ENCODE measurements at places on chromosomes 11 and 22.
A peak's percentile ranks its signal among the peaks of the same experiment; 100 is the strongest.

DNA sequence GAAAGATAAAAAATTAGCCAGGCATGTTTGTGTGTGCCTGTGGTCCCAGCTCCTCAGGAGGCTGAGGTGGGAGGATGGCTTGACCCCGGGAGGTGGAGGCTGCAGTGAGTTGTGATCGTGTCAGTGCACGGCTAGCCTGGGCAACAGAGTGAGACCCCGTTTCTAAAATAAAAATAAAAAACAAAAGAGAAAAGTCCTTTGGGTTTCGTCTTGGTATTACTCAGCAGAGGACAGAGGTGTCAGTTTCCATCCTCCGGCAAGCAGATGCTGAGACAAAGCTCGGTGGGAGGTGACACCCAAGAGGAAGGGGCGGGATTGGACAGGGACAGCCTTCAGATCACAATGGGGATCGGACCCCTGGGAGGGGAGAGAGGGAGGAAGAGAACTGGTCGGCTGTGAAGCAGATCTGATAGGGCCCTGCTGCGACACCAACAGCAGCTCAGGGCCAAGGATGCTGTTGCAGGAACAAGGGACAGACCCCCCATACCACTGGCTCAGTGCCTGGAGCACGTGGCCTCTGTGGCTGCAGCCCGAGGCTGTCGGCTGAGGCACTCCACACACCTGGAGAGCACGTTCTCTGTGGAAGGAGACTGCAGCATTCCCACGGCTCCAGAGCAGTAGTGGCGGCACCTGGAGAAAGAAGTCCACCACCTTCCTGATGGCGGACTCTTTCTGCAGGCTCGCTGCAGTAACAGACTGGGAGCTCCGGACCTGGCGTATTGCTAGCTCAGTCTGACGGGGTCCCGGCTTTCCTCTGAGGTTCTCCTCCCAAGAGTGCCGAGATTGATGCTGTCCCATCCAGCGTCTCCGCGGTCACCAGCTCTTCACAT, 5.2 kb upstream of the BID start:
- DNase-seq, result no peak
- H3K4me1 ChIP-seq, result peaks cover 10% of the 10 kb centered on the region
- H3K4me3 ChIP-seq, result no peak overlapping the region
- H3K27me3 ChIP-seq, result no peaks in the 10 kb centered on the region

DNA sequence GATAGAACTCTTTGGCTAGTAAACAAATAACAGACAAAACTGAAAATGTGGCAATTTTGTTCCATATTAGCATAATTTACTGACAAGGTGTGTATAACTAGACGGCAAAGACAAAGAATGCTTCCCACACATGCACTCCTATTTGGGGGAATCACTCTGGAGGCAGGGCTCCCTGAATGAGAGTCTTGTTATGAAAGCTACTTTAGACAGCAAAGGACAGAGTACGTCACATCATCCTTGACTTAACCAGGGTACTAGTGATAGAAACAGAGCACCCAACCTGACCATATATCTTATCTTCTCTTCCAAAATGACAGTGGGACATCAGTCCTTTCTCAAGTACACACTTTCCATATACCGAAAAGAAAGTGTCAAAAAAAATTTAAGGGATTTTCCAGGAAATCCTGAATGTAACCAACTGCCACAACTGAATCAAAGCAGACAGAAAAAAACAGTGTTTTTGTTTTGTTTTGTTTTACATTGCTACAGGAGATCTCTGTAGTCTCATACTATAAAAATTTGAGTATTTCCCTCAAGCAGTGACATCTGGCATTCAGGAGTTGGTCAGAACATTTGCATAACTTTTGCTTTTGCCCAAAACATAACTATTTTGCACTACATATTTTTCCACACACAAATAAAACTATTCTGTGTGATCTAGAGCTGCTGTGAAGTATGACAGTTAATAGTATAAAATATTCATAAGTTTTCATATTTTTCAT, 98.9 kb downstream of the ARHGAP20 start:
- H3K36me3 ChIP-seq, result peaks cover 6% of the 10 kb centered on the region
- H3K4me1 ChIP-seq, result no peaks in the 10 kb centered on the region
- H3K4me3 ChIP-seq, result no peak overlapping the region

DNA sequence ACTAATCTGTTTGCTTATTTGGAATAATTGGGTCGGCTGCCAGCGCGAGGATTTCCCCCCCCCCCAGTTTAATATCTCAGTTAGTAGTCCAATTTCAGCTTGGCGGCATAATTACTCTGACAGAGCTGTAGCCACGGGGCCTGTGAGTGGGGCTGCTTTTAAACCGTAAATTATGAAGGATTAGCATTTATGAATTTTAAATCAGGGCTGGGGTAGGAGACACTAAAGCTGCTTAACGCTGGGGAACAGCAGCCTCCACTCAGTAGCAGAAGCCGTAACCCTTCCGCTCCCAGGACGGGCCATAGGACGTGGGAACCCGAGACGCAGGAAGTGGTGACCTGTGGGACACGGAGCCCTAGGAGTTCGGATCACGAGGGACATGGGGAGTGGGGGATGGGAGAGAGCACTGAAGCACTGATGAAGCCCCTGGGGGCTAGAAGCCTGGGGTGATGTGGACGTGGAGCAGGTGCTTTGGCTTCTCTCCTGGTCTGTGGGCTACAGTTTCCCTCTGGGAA, 66.2 kb upstream of the LMO1 start:
- peaks cover 6% of the 10 kb centered on the region for H3K4me1 ChIP-seq
- H3K27ac ChIP-seq, result no peak overlapping the region
- H3K27me3 ChIP-seq, result no peaks in the 10 kb centered on the region
- H3K4me3 ChIP-seq, result no peak overlapping the region
- DNase-seq, result peak; percentile 44

GRCh38 chr11:128330203-128330602, 257.2 kb downstream of the ETS1 start:
- H3K4me1 ChIP-seq, result no peaks in the 10 kb centered on the region
- no peaks in the 10 kb centered on the region for H3K36me3 ChIP-seq
- H3K27ac ChIP-seq, result no peak overlapping the region
- DNase-seq, result no peak
- no peaks in the 10 kb centered on the region for H3K27me3 ChIP-seq

DNA sequence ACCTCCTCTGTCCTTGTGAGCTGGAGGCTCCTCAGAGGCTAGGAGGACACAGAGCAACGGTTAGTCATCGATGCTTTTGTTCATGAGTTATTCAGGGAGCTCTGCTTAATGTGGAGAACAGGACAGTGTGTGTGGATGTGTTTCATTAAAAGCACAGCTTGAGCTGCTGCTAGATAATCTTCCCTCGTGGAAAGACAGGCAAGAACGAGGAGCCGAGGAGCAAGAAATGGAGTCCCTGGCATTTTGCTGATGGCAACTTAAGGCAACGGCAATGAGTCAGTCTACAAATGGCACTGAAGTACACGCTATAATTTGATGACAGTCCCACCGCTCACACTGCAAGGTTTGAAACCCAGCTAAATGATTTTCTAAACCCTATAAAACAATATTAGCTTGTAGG, 106.2 kb downstream of the IGLL1 start:
- no peaks in the 10 kb centered on the region for H3K36me3 ChIP-seq
- H3K4me1 ChIP-seq, result no peaks in the 10 kb centered on the region
- no peaks in the 10 kb centered on the region for H3K27me3 ChIP-seq
- no peak overlapping the region for H3K4me3 ChIP-seq

GRCh38 chr22:43213051-43213450, 26.1 kb upstream of the TTLL12 start:
- DNase-seq, result no peak
- no peaks in the 10 kb centered on the region for H3K36me3 ChIP-seq
- no peaks in the 10 kb centered on the region for H3K4me1 ChIP-seq
- no peak overlapping the region for H3K4me3 ChIP-seq
- no peak overlapping the region for H3K27ac ChIP-seq

DNA sequence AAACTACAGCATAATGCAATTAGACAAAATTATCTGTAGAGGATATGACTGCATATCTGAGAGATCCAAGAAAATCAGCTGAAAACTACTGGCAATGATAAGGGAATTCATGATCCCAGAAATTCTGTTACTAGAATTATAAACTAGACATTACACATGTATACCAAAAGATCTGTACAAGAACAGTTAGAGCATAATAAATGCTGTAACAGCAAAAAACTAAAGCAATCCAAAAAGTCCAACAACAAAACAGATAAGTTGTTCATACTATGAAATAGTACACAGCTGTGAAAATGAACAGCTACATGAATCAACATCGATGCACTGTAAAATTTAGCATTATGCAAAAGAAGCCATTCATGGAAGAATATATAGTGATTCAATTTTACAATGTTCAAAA, 6.0 kb downstream of the ZNF214 start:
- no peak overlapping the region for H3K4me3 ChIP-seq
- no peaks in the 10 kb centered on the region for H3K4me1 ChIP-seq
- H3K36me3 ChIP-seq, result no peaks in the 10 kb centered on the region
- H3K27ac ChIP-seq, result no peak overlapping the region
- DNase-seq, result no peak

GRCh38 chr11:119599864-119600541, 129.0 kb downstream of the NECTIN1 start:
- no peaks in the 10 kb centered on the region for H3K4me1 ChIP-seq
- H3K4me3 ChIP-seq, result no peak overlapping the region
- no peaks in the 10 kb centered on the region for H3K36me3 ChIP-seq
- no peak overlapping the region for H3K27ac ChIP-seq
- no peak for DNase-seq

- H3K27ac ChIP-seq, result no peak overlapping the region
- no peaks in the 10 kb centered on the region for H3K27me3 ChIP-seq
- no peak overlapping the region for H3K4me3 ChIP-seq
- no peak for DNase-seq
- H3K4me1 ChIP-seq, result no peaks in the 10 kb centered on the region
Measured at GRCh38 chr22:40583053-40583741, 53.3 kb downstream of the MRTFA start.

GRCh38 chr11:44191322-44192016, 96.0 kb downstream of the EXT2 start:
- DNase-seq, result no peak
- no peaks in the 10 kb centered on the region for H3K36me3 ChIP-seq
- no peaks in the 10 kb centered on the region for H3K27me3 ChIP-seq
- no peak overlapping the region for H3K4me3 ChIP-seq
- H3K27ac ChIP-seq, result no peak overlapping the region

DNA sequence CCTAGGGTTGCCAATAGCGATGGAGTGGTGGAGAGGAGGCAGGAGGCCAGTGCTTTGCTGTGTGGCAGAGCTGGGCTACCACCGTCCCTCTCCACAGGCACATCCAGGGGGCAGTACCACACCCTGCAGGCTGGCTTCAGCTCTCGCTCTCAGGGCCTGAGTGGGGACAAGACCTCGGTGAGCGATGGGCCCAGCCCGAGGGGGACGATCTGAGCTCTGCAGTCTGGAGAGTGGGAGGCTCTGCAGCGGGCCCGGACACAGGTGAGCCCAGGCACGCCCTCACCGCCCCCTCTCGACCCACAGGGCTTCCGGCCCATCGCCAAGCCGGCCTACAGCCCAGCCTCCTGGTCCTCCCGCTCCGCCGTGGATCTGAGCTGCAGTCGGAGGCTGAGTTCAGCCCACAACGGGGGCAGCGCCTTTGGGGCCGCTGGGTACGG, 2.5 kb downstream of the PKP3 start:
- H3K36me3 ChIP-seq, result no peaks in the 10 kb centered on the region
- H3K27me3 ChIP-seq, result no peaks in the 10 kb centered on the region
- peak overlapping the region; percentile 60 for H3K4me3 ChIP-seq

DNA sequence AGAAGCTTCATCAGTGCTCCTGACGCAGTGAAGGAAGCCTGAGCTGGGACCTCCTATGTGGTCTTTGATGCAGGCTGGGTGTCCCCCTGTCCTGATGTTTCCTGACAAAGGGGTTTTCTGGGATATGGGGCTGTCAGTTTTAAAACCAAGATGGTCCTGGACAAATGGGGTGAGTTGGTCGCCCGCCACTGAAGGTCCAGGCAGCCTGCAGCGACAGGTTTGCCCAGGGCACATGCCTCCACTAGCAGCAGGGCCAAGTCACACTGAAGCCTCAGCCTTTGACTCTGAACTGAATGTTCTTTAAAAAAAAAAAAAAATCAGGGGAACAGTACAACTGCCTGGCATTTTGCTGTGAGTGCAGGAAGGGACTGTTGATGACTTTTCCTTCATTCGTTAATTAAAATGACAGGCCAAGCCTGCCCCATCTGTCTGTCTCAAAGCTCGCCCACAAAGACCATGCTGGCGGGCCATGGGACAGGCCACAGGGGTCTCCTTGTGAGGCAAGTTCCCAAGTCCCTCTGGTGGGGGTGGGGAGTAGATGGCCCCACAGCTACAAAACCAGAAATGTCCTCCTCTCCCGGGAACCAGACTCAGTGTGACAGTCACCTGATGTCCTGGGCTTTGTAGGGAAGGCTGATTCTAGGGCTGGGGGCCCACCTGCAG, 274.8 kb downstream of the CTTN start:
- no peaks in the 10 kb centered on the region for H3K36me3 ChIP-seq
- no peak overlapping the region for H3K4me3 ChIP-seq
- no peak overlapping the region for H3K27ac ChIP-seq
- peaks cover 1% of the 10 kb centered on the region for H3K27me3 ChIP-seq
- no peak for DNase-seq
- H3K4me1 ChIP-seq, result no peaks in the 10 kb centered on the region

DNA sequence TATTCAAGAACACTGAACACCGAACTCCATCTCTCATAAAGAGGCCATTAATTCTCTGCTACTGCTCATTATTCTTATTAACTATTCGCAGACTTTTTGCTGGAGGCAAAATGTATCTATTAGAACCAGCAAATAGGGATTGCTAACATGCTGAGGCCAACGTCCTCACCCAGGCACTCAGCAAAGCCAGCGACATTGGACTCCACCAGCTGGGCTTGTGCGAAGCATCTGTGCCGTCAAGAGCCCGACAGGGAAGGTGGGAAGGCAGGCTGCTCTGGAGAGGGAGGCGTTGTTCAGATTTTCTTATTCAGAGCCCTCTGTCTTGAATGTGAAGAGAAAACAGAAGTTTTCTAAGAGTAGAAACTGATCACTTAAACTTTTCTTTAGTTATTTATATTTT, 615.6 kb upstream of the KIRREL3 start:
- DNase-seq, result no peak
- H3K36me3 ChIP-seq, result no peaks in the 10 kb centered on the region
- H3K27ac ChIP-seq, result no peak overlapping the region
- no peaks in the 10 kb centered on the region for H3K4me1 ChIP-seq
- no peaks in the 10 kb centered on the region for H3K27me3 ChIP-seq

GRCh38 chr11:80502511-80502910, 1061.7 kb upstream of the TENM4 start:
- no peak overlapping the region for H3K4me3 ChIP-seq
- no peaks in the 10 kb centered on the region for H3K36me3 ChIP-seq
- no peaks in the 10 kb centered on the region for H3K27me3 ChIP-seq
- H3K27ac ChIP-seq, result no peak overlapping the region

- H3K4me1 ChIP-seq, result peaks cover 8% of the 10 kb centered on the region
- H3K27me3 ChIP-seq, result no peaks in the 10 kb centered on the region
- no peak overlapping the region for H3K4me3 ChIP-seq
- peaks cover 28% of the 10 kb centered on the region for H3K36me3 ChIP-seq
Measured at GRCh38 chr22:46792061-46792796, 29.8 kb downstream of the TBC1D22A start.

DNA sequence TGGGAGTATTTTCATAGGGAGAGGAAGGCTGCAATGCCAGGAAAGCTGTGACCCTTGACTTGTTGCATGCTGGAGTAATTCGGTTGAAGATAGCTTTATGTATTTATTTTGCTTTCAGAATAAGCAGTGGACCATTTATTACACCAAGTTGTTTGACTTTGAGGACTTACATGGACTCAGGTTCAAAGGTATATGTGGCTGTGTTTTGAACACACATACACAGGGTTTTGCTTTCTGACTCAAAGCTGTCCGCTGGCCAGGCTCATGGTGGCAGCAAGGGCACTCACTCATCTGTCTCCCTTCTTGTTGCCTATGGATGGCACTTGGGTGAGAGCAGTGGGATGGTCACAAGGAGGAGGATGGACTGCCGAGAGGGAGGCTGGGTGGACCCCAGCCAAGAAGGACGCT, 6.5 kb downstream of the TIMP3 start:
- DNase-seq, result no peak
- H3K27me3 ChIP-seq, result no peaks in the 10 kb centered on the region
- H3K27ac ChIP-seq, result no peak overlapping the region
- peaks cover 19% of the 10 kb centered on the region for H3K4me1 ChIP-seq
- H3K36me3 ChIP-seq, result no peaks in the 10 kb centered on the region
